HEK293T (cell line): ENCODE measurements at places on chromosomes 3 and 15.

GRCh38 chr3:171470714-171471227 is 10.6 kb upstream of the TNIK start:
- DNase-seq: no peak

GRCh38 chr3:8607234-8608040 is 37.2 kb downstream of the SSUH2 start:
- no peak for DNase-seq

DNA sequence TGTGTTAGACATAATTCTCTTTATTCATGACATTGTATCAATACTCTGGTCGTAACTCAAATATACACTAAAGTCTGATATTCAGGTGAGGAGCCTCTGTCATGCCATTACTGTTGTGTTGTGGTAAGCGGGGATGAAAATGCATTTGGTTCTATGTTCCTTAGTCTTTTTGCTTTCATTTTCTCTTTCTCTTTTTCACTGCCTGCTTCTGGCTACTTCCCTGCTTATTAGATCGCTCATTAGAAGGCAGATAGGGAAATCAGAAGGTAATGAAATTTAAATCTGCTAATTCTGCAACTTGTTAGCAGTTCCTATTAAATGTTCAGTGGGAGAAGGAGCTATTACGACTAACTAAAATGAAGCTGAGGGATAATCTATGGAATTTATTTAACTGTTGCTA is 345.0 kb downstream of the GRM7 start:
- DNase-seq: no peak

GRCh38 chr3:56787784-56788256 is 13.9 kb downstream of the ARHGEF3 start:
- DNase-seq: no peak

DNA sequence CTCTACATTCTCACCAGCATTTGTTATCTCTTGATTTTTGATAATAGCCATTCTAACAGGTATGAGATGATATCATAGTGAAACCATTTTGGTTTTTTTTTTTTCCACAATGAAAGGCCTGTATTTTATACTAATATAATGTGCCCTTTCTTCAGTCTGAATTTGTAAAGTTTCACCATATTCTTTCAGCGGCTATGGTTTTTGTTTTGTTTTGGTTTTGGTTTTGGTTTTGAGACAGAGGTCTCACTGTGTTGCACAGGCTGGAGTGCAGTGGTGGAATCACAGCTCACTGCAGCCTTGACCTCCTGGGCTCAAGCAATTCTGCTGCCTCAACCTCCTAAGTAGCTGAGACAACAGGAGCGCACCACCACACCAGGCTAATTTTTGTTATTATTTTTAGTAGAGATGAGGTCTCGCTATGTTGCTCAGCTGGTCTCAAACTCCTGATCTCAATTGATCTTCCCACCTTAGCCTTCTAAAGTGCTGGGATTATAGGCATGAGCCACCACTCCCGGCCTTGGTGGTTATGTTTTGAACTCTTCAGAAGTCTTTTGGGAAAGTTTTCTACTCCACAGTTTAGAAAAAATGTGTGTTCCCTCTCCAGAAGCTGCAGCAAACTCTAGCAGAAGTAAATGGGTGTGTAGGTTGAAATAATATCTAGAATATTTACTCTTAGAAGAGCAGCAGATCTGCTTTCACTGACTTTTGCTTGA is 110.2 kb upstream of the UMPS start:
- DNase-seq: no peak

DNA sequence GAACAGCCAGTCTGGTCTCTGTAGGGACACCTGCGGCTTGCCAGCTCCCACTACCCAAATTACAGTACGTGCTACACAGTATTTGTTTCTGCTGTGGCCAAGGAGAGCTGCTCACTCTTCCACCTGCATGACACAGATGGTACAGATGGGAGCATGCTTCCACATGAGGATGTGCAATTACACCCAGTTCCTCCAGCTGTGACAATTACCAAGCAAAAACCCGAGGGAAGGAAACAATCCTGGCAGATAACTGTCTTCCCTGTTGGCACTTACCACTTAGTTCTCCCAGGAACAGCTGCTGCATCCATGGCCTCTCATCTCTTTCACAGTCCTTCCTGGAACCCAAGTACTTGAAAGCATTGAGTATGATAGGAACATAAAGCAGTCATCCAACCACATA is 34.4 kb downstream of the DET1 start:
- no peak for DNase-seq

- DNase-seq: no peak
Observed at GRCh38 chr3:188841906-188842305, 329.9 kb upstream of the TPRG1 start.

GRCh38 chr3:78887029-78887428 is 880.8 kb downstream of the ROBO1 start:
- DNase-seq: no peak

DNA sequence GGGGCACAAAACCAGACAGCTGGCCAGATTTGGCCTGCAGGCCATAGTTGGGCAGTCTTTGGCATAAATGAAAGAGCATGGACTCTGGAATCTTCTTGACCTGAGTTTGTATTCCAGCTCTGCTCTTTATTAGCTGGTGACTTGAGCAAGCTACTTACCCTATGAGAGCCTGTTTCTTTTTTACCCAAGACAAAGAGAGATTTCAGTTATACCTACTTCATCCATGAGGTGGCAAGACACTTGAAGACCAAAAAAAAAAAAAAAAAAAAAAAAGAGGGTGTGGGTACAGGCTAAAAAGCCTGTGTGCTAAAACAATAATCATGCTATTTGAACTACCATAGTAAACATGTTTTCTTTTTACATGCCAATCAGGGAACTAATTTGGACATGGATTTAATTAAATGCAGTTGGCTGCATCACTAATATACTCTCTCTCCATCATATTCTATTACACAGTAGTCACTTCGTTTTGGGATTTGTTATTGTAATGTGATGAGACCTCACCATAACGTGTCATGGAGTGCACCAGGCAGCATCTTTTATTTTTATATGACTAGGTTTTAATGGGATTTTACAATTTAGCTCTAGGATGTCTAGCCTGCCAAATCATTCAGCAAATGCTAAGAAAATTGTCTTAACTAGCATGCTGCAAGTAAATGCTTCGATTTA is 109.2 kb upstream of the FHIT start:
- DNase-seq: no peak

- no peak for DNase-seq
Observed at GRCh38 chr3:11077466-11077865, 76.8 kb upstream of the HRH1 start.

DNA sequence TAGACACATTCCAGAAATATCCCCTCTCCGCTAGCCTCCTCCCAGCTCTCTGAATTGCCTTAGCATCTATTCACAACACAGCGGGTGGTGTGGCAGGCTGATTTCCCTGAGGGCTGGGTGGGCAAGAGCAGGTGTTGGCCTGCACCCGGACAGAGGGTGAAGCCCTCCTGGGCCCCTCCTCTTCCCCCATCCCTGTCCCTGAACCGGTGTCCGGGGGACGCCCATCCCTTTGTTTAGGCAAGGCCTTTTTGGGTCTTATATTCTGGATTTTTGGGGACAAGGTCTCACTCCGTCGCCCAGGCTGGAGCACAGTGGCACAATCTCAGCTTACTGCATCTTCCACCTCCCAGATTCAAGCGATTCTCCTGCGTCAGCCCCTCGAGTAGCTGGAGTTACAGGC is 55.2 kb upstream of the KLHL25 start:
- no peak for DNase-seq

GRCh38 chr3:106720510-106720909 is 656.7 kb upstream of the CCDC54 start:
- DNase-seq: no peak

DNA sequence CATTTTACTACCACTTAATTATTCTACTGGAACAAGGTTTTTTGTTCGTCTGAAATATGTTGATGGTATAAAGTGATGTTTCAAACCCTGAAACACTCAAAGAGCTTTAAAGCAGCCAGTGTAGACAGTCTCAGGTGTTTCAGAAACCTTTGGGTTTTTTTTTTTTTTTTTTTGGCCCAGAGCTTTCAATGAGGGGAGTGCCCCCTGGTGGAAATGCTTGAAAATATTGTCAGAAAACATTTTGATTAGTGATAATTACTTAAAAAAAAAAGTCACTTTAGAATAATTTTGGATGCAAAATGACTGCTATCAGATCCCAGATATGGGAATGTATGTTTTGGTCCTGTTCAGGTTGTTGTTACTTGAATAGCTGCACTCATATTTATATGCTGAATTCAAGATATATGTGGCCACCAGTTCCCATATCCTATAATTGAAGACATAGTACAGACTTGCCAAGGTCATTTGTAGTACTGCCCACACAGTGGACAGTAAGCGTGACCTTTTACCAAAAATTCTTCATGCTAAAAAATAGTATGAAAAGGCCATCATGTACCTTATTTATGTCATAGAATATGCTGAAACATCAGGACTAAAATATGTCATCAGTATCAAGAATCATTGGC is 35.9 kb downstream of the SATB1 start:
- peak; percentile 10 for DNase-seq
